ENCODE measurements at places on chromosomes 16 and 17.

DNA sequence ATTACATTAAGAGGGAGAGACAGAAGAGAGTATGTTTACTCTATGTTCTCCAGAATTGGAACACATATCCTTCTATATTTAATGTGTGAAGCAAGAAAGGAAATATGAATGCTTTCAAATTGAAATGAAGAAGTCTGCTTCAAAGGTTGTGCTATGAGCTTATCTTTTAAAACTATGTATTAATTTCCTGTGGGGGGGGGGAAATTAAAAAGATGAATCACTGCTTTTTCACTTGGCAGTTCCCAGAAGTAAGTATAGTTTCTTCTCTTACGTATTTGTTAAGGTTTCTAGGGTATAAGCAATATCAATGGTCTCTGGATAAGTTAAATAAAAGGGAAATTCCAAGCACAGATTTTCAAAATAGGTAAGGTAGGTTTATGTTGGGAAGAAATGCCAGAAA, 7.0 kb downstream of the TERF2 start:
- DNase-seq: no peak

DNA sequence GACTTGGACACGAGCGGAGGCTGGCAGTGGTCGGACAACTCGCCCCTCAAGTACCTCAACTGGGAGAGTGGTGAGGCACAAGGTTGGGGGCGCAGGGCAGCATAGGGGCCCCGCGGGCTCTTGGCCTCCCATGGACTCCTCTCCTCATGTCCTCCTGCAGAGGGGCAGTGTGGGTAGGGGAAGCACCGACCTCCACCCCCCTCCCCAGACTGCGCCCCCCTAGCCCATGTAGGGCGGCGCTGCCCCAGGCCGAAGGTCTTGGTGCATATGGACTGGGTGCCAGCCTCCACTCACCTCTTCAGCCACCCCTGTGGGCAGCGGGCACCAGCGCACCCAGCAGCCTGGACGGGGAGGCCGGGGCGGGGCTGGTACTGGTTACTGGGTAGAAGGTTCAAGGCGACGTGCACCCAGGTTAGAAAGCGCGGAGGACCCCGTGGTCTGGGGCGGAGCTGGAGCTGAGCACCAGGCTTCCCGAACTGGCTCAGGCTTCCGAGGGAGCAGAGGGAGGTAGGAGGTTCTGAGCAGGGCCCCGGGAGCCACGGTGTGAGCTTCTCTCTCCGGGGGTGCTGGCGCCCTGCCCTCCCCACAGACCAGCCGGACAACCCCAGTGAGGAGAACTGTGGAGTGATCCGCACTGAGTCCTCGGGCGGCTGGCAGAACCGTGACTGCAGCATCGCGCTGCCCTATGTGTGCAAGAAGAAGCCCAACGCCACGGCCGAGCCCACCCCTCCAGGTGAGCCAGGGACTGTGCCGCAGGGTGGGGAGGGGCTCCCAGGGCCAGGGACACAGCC, 39.5 kb downstream of the MRC2 start:
- no peak for DNase-seq

DNA sequence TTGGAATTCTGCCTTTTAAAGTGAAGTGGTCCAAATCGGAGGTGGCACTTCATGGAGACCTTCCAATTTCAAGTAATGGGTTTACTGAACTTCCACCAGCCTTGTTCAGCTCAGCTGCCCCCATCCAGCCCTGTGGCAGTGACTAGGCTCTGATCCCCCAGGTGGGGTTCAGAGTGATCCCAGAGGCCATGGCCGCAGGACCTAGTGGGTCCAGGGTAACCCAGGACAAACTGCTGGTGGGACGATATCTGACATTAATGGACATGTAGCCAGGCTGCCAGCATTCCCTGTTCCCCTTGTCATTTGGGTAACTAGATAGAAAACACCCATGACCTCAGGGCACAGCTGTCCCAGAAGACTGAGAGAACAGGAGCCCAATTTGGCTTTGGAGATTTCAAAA, 209.9 kb downstream of the GSG1L start:
- DNase-seq: no peak

GRCh38 chr16:63928421-63928820, 1193.4 kb downstream of the CDH11 start:
- no peak for DNase-seq

GRCh38 chr16:89018282-89019158, 41.5 kb upstream of the CBFA2T3 start:
- no peak for DNase-seq

DNA sequence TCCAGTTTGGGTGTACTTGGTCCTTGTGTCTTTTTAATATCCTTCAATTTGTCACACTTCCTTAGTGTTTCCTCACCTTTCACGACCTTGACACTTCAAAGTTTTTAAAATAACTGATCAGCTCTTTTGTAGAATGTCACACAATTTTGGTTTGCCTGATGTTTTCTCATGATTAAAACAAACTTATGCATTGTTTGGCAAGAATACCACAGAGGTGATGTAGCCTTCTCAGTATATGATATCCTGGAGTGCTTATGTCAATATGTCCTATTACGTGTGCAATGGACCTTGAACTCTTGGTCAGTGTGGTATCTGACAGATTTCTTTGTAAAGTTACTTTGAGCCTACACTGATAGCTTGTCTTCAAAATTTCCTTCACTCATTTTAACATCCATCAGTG, 297.4 kb downstream of the CNTNAP4 start:
- DNase-seq: no peak

DNA sequence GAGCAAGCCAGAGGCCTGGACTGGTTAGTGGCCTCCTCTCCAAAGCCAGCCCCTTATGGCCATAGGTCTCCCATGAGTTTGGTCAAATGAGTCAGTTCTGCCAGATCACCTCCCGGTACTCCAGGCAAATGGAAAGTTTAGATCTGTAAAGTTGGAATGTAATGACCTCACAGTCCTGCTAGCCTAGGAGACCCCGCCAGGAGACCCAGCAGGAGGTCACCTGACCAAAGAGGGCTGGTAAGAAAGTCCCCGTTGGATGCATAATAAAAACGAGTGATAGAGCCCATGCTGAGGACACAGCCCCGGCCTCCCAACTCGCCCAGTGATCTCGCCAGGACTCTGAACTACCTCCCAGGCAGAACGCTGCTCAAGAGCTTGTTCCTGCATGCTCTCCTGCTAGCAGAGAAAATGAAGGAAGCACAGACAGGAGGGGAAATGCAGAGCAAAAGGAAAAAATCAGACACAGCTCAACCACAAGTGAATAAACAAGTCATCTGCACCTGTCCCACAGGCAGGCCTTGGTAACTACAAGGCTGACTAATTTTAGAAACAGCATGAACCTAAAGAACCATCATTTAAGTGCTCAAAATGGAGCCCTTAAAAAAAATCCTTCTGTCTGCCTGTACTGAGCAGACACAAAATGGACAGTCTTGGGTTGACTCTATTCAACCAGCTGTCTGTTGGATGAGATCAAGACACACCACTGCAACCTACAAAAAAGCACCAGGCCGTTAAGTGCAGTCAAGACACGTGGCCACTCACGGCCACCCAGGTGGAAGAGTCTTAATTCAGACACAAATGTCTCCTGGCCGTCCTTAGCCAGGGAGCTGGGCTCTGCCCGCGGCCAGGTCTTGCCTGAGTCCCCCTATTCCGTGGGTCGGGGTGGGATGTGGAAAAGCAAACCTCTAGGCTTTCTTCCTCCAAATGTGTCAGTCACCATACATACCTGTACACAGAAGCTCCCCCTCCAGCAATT, 9.2 kb downstream of the CDIP1 start:
- peak; percentile 43 for DNase-seq

- peak; percentile 20 for DNase-seq
Observed at GRCh38 chr17:82698974-82699442, 510 bp upstream of the RAB40B start.

DNA sequence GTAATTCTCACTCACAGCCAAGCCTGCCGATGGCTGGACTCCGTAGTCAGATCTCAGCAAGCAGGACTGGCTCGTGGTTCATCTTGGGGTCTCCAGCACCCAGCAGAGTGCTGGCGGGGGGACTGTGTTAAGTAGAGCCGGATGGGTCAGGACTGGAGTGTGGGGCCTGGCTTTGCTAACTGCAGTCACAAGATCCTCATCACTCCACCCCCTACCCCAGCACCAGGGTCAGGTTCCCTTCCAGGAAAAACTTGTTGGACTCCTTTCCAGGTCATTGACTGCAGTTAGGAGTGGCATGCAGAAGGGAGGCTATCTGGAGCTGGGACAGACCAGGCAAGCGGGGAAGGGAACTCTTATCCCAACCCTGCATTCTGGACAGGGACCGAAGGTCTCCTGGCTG, 6.0 kb downstream of the CIITA start:
- DNase-seq: no peak

DNA sequence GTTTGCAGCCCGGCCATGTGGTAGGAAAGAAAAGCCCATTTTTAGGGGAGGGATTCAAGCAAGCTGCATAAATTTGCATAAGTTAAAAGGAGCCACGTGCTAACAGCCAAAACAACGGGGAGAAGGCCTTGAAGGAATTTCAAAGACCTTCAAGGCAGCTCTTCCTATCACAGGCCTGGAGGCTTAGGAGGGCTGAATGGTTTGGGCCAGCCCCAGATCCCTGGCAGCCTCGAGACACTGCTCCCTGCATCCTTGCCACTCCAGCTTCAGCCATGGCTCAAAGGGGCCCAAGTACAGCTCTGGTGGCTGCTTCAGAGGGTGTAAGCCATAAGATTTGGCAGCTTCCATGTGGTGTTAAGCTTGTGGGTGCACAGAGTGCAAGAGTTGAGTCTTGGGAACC, 22.6 kb downstream of the PRDM7 start:
- no peak for DNase-seq

DNA sequence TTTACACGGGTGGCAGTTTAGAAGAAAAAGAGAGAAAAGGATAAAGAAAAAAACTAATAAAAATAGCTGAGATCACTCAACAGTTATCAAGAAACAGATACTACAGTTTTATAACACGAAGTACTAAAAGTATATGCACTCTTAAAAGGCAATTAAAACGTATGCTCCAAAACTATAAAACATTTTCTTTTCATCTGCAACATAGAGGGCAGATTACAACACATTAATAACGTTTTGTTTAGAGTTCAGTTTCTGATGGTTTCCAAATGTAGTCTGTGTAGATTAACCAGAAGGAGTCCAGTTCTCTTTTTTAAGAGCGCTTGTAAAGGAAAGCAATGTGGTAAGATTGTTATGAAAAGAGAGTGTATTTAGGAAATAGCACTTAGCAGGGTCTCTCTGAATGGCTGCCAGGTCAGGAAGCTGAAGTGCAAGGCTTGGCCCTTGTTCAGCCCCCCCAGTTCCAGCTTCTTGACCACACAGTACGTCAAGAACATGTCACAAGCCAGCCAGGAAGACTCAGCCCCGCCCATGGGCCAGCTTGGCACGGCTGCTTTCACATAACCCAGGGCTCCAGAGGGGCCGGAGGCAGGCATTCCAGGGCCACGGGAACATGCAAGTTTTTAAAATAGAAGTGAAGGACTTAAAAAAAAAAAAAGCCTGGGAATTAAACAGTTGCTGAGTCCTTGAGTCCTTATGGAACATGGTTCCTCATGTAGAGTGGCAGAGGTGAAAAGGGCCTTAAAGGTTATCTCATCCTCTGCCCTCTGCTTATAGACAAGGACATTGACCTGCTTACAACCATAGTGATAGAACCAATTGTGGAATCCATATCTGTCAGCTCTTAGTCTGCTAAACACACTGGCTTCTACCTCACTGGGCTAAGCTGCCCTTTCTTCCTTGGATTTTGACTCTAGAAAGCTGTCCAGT, 147.4 kb upstream of the TBX2 start:
- DNase-seq: no peak

DNA sequence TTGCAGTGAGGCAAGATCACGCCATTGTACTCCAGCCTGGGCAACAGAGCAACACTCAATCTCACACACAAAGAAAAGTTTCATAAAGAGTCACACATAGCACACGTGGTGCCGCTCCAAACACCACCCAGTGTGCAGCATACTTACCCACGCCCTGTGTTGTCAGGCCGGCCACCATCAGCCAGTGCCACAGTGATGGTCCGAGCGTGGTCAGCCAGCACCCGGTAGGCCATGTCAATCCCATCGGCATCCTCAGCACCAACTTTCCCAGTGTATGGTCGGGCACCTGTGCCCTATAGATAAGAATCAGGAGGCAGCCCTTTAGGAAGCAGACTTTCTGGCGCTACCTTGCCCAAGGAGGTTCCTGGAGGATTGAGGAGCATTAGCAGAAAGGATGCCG, 17.7 kb upstream of the EXOSC6 start:
- no peak for DNase-seq

- DNase-seq: no peak
Observed at GRCh38 chr16:4852221-4852872, 5.1 kb downstream of the UBN1 start.

DNA sequence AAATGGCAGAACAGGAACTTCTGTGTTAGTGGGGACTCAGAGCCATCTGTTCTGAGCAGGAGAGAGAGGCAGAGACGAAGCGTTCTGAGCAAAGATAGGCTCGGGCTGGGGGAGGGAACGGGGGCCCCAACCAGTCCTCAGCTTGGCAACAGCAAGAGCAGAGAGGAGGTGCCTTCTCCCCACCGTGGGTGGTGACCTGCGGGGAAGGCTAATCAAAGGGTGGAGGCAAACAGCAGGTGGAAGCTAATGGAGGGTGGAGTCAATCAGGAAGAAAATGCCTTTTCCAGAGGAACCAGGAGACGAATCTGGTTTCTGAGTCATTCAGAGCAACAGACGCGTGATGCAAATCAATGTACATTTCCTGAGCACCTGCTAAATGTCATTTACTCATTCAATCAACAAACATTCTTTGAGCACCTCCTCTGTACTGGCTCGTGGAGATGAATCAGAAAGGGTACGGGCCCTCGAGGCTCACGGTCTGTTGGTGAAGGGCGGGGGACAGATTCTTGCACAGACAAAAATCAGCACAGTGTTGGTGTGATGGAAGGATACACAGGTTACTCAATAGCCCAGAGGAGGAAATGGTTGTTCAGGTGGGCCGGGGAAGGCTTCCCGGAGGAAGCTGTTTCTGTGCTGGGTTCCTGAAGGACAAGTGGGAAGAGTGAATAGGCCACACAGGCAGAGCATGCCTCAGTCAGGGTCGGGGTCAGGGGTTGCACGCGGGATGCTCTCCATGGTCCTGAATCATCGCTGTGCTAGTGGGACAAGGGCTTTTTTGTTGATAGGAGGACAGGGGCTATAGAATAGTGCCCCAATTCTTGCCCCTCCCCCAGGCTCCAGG, 5.7 kb upstream of the SPNS2 start:
- peak; percentile 43 for DNase-seq

DNA sequence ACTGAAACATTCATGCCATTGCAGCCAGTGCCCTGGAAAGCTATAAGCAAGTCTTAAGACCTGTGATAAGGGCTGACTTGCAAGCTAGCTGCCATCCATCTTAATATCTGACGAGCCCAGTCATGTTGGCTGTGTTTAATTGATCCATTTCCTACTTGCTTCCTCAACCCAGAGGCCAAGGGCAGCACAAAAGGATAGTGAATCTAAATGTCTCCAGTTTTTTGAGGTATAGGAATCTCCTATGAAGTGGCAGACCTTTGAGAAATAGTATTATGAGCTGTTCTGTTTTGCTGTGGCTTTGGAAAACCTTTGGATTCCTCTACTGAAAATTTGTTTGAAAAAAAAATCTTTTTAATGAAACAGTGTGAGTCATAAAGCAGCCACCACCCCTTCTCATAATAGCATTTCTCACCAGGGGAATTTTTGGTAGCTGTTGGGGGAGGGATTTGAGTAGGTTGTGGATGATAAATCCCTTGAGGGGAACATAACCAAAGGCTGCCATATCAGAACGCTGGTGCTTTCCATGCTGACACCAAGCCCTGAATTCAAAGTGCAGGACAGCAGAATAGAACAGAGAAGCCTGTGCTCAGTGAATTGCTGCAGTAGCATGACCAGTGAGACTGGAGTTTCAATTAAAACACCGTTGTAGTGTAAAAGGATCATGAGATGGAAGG, 12.9 kb downstream of the ZNRF1 start:
- DNase-seq: peak; percentile 66

- DNase-seq: no peak
Observed at GRCh38 chr16:7744546-7745264, 412.1 kb downstream of the RBFOX1 start.

Data from activated CD4-positive, alpha-beta T cell treated with anti-CD3 and anti-CD28 coated beads for 48 hours (primary cell).